ENCODE measurements at places on chromosomes 1 and 21.

- DNase-seq = no peak
These were observed 32.8 kb downstream of the SKI start for GRCh38 chr1:2260917-2261316.

- no peak for DNase-seq
These were observed 6.6 kb upstream of the TP53BP2 start for GRCh38 chr1:223852337-223852736.

GRCh38 chr1:112517231-112517630 is 8.5 kb downstream of the WNT2B start:
- DNase-seq = no peak

DNA sequence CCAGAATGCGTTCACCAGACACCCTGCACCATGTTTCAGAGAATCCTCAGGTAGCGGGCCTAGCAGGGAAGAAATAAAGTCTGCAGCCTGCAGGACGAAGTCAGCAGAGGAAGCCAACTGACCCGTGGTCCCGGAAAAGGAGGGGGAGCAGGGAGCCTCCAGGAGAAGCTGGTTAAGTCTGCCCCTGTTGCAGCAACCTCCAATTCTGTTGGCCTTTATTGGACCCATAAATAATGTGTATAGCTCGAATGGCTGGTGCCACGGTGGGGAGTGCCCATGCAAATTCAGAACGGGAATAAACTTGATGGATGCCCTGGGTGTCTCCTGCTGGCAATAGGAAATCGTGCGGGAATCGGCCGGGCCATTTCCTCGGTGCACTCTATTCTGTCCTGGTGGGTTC is 254.1 kb downstream of the AJAP1 start:
- DNase-seq = no peak

GRCh38 chr1:27616441-27616840 is 12.5 kb upstream of the AHDC1 start:
- no peak for DNase-seq

DNA sequence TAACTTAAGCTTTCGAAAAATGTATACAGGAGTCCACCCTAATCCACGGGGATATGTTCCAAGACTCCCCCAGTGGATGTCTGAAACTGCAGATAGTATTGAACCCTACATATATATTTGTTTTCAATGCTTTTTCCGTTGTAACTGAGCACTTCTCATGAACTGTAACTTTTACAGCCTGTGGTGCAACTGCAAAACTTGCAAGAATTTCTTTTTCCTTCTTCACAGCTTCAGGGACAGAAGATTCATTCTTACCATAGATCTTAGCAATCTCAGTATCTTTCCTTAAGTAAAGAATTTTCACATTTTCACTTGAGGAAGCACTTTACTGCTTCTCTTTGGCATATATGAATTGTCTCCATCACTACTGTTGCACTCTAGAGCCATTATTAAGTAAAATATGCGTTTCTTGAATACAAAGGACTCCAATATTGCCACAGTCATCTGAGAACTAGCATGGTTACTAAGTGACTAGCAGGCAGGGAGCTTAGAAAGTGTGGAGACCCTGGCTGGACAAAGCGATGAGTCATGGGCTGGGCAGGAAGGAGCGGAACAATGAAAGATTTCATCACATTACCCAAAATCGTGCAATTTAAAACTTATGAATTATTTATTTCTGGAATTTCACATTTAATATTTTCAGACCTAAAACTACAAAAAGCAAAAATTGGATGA is 14.1 kb downstream of the DPYD start:
- no peak for DNase-seq

DNA sequence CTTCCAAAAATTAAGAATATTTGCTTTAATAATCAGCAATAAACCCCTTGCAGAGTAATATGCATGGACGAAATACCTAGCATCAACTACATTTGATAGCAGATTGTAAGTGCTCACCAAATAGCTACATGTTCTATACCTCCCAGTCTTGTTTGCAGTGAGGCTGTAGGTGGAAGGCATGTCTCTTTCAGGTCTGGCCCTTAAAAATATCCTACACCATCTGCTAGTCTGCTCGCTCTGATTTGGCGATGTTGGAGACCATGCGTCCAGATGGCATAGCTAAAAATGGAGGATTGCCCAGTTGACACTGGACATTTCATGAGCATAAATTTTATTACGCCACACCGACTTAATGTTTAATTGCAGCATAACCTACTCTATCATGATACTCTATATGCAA is 47.1 kb downstream of the SSX2IP start:
- no peak for DNase-seq

GRCh38 chr1:233140974-233141373 is 154.6 kb downstream of the PCNX2 start:
- DNase-seq = no peak

DNA sequence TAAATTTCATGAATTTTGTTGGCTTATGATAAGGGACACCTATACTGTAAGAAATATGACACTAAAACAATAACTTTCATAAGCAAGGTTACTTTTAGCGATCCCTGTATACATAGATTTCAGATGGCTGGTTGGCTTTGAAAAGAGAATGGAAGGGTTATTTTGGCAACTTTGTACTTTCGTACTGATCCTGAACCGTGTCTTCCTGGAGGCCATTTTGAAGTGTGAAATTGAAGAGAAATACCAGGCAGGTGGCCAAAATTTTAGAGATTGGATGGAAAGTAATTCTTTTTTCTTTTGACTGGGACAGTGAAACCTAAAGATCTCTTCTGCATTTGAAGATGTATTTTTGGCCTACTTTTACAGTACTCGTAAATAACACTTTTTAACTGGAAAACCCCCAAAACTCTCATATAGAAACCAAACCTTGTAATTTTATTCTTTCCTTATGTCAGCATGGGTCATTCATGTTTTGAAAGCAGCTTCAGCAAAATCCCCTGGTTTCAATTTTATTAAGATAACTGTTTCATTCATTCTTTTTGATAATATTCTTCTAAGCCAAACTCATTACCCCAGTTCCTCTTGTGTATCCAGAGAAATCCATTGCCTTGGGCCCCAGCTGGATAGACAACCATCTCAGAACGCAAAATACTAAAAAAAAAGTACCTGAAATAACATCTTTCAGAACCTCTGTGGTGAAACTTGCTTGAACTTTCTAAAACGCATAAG is 38.4 kb upstream of the ZNF281 start:
- no peak for DNase-seq

GRCh38 chr1:14759042-14759818 is 160.7 kb downstream of the KAZN start:
- no peak for DNase-seq

GRCh38 chr1:22527555-22528296 is 35.6 kb upstream of the EPHA8 start:
- no peak for DNase-seq

- DNase-seq = no peak
These were observed 6.4 kb upstream of the KANK4 start for GRCh38 chr1:62325681-62326080.
